CD4-positive, alpha-beta T cell treated with Interleukin-15 for 1 hour (primary cell): ENCODE measurements at places on chromosomes 13 and 19.

DNA sequence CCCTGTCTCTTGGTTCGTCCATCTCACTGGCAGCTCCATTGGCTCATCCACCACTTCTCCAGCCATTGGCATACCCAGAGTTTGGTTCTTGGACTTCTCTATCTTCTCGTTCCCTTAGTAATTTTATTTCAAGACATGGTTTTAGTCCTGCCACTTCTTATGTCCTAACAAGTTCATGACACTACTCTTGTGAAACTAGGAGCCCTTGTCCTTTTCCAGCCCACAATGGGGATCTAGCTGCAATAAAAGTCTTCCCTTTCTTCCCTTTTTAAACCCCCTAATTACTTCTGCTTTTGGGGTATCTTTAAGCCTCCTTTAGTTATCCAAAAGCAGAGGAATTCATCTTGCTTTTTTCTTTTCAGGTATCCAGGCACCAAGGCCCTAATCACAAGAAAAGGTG, 2.9 kb upstream of the RCBTB2 start:
- DNase-seq: peak; percentile 15

GRCh38 chr13:73815796-73816195, 318.4 kb downstream of the KLF12 start:
- no peak for DNase-seq

DNA sequence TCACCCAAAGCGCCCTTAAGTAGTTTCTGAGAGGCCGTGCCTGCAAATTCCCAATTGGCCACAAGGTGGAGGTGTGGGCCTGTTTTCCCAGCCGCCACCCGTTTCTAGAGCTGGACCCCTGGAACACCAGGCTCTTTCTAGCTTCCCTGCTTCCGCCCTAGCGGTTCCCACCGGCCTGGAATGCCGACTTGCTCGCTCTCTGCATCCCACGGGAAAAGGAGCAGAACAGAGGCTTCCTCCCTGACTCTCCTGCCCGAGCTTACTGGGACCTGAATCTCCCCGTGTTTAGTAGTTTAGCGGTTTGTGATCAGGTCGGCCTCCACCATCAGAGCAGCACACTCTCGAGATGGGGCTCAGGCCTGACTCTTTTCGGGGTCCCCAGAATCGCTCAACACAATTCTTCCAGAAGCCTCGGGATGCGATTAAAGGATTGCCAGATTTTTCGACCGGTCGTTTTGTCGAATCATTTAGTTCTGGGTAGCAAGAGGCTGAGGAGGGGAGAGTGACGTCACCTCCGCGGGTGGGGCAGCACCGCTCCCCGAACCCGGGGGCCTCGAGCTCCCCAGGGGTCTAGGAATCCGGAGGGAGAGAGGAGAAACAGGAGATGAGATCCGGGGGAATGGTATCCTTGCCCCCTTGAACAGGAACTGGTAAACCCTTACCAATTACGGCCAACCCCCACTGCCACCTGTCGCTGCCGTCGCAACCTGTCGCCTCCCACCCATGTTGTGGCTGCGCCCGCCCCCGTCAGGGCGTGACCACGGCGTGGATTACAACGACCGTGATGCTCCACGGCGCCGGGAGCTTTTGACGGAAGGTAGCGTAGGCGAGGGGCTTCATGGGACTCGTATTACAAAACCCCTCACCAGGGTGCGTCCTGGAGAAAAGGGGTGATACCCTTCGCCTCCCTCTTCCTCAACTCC, 8.0 kb downstream of the NAPSA start:
- DNase-seq: peak; percentile 90

GRCh38 chr13:65592731-65593130, 1637.4 kb downstream of the PCDH9 start:
- DNase-seq: no peak

DNA sequence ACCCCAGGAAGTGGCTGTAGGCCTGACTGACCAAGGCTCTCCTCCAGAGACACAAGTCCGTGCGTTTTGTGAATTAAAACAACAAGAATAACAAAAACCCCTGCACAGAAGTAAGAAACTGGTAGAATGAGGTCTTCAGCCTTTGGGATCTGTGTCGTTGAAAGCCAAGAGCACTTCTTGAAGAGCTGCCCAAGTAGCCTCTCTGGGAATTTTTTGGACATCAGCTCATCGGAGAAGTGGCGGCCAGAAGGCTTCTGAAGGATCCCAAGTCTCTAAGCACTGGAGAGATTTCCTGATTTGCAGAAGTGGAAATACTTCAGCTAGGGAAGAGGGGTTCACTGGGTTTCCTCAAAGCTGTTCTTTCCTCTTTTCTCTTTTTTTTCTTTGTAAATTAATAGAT, 100.4 kb upstream of the ZNF536 start:
- DNase-seq: no peak

- DNase-seq: no peak
Observed at GRCh38 chr19:28400953-28401671, 811.8 kb downstream of the UQCRFS1 start.

GRCh38 chr13:94956417-94957110, 244.2 kb upstream of the SOX21 start:
- no peak for DNase-seq

DNA sequence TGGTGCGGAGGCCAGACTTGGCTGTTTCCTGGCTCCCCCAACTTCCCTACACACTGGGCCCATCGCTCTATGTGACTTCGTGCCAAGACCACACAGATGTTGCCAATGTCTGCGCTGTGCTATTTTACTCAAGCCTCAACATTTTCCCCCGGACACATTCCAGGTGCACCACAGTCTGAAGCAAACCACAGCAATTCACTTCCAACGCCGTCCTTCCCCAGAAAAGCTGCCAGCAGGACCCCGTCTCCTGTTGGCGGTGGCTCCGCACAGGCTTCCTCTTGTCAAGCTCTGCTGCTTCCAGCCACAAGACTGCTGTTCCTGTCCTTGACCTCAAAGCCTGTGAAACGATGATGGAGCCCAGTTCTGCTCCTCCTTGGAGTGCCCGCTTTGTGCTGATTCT, 100.7 kb downstream of the CRYL1 start:
- no peak for DNase-seq

GRCh38 chr13:111590796-111591195, 270.4 kb downstream of the TEX29 start:
- no peak for DNase-seq

DNA sequence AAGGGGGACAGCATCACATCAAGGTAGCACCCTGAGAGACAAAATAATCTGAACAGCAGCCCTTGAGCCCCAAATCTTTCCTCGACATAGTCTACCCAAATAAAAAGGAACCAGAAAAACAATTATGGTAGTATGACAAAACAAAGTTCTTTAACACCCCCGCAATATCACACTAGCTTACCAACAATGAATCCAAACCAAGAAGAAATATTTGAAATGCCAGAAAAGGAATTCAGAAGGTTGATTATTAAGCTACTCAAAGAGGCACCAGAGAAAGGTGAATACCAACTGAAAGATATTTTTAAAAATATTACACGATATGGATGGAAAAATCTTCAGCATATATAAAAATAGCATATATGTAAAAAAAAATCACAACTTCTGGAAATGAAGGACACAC, 252.9 kb upstream of the SLITRK6 start:
- no peak for DNase-seq

DNA sequence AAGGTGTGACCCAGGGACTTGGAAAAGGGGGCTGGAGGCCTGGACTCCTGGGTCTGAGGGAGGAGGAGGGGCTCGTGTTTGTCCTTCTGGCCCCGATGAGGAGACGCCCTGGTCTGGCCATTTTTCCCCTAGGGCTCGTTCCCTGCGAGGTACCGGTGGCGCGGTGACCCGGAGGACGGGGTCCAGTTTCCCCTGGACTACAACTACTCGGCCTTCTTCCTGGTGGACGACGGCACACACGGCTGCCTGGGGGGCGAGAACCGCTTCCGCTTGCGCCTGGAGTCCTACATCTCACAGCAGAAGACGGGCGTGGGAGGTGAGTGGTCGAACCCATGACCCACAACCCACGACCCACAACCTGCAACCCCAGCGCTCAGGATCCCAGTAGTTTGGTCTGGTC, 10.8 kb downstream of the TRPM4 start:
- DNase-seq: no peak

GRCh38 chr19:3108775-3109174, 14.6 kb downstream of the GNA11 start:
- DNase-seq: peak; percentile 63

DNA sequence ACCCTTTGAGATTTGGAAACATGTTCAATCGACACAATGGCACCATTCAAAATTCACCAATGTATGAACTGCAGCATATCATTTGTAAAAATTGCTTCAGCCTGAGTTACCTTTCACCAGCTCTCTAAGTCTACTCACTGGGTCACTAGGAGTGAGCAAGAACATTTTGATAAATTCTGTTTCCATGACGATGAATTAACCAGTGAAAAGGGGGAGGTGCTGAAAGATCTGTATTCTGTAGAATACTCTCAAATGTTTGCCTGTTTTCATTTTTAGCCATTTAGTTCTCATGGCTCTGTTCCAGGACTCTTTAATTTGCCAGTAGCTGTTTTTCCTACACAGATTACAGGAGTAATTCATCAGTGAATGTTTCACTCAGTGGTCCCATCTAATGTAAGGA, 883.4 kb downstream of the DIAPH3 start:
- no peak for DNase-seq

DNA sequence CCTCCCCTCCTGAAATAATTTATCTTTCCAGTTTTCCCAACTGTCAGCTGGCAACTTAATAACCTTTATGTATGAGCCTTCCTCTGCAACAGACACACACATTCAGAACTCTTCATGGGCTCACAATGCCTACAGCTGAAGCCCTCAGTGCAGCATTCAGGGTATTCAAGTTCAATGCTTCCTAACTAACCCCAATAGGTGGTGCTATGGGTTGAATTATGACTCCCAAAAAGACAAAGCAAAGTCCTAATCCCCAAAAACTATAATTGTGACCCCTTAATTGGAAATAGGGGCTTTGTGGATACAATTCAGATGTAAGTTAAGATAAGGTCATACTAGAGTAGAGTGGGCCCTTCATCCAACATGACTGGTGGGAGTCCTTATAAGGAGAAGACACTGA, 202.2 kb downstream of the SUCLA2 start:
- no peak for DNase-seq

DNA sequence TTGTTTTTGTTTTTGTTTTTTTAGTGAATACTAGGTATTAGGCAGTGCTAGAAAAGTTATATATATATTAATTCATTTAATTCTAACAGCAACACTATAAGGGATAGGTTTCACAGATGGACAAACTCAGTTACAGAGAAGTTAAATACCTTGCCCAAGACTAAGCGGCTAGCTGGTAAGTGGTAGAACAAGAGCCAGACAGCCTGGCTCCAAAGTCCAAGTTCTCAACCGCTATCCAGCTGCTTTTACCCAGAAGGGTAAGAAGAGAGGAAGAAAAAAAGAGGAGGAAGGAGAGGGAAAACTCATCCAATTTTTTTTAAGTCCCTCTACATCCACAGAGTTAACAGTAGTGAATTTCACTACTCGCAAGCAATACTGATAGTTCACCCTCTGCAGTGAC, 217.0 kb downstream of the SPRY2 start:
- DNase-seq: no peak

- no peak for DNase-seq
Observed at GRCh38 chr13:57627663-57628062, 3.9 kb upstream of the PCDH17 start.

DNA sequence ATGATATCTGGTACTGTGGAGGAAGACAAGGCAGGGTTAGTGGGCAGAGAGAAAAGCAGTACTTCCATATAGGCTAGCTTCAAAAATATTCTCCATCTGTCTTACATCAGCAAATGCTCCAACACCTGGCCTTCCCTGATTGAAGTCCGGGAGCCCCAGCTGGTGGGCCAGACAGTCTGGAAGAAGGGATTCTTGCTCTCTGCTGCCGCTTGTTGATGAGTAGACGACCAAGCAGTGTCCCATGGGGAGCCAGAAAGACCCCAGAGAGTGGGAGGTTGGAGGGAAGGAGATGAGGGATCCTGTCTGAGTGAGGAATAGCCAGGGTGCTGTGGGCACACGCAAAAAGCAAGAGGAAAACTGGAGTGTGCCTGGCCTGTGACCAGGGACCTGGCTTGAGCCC, 95.1 kb downstream of the ATP8A2 start:
- no peak for DNase-seq

DNA sequence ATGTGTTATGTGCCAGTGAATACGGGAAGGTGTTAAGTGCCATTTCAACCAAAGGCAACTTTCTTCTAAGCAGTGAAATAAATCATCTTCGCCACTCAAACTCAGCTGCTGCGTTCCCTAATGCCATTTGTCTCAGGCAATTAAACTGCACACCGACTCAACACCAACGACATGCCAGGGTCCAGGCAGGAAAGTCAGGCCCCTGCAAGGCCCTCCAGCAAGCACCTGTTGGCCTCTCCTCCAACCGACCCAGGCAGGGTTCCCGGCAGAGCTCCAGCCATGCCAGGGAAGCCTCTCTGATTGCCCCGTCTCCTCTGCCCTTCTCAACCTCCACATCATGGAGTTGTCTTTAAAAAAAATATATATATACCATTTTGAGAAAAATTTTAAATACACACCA, 21.8 kb downstream of the SAFB2 start:
- DNase-seq: no peak

DNA sequence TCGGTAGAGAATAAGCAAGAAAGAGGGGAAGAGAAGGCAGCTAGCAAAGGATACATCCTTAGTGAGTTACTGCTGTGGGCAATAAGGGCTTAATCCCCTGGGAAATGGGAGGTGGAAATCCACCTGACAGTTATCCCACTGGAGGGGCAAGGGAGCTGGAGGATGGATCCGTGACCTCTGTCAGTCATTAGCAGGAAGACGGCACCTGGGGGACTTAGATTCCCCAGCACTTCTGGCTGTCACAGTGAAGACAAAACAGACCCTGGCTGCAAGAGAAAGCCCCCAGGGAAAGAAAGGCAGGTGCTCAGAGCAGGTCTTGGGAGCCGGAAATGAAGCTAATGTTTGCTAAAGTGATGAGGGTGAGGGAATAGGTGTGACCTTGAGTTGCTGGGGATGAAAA, 70.4 kb upstream of the MRI1 start:
- no peak for DNase-seq

DNA sequence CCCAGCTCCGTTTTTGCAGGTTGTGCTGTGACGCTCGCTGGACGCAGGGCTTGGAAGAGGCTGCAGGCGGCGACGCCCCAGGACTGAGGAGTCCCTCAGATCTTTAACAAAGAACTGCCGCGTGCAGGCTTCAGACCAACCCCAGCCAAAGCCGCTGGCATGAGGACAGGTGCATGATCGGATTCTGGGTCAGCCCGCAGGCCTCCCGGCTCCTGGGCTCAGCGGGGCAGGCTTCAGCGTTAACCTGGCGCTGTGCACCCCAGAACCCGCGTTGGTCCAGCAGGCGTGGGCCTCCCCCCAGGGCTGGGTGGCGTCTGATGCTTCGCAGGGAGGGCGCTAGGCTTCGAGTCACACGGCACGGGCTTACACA, 920 bp upstream of the TIMM13 start:
- DNase-seq: no peak

GRCh38 chr13:75869981-75870380, 233.9 kb downstream of the LMO7 start:
- no peak for DNase-seq

DNA sequence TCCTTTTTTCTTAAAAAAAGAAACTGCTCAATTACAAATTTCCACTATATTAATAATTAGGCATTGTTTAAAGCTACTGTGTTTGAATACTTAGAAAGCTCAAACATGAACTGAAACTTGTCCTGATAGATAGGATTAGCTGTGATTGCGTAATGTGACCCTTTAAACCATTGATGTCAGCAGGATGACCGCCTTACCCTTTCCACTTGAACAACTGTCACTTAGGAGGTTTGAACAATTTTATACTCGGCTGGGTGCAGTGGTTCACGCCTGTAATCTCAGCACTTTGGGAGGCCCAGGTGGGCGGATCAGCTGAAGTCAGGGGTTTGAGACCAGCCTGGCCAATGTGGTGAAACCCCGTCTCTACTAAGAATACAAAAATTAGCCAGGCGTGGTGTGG, 2.9 kb downstream of the LAMP1 start:
- DNase-seq: no peak

- DNase-seq: no peak
Observed at GRCh38 chr13:103030776-103031175, 35.4 kb downstream of the SLC10A2 start.
